ENCODE measurements at places on chromosomes 2 and 18. TPM values are rescaled to one million over a fixed set of nuclear protein-coding genes. Genes with fewer than 3 reads are reported as not detected.
A peak's percentile ranks its signal among the peaks of the same experiment; 100 is the strongest.

FBXO15 gene
- 0.36 TPM for total RNA-seq

DNA sequence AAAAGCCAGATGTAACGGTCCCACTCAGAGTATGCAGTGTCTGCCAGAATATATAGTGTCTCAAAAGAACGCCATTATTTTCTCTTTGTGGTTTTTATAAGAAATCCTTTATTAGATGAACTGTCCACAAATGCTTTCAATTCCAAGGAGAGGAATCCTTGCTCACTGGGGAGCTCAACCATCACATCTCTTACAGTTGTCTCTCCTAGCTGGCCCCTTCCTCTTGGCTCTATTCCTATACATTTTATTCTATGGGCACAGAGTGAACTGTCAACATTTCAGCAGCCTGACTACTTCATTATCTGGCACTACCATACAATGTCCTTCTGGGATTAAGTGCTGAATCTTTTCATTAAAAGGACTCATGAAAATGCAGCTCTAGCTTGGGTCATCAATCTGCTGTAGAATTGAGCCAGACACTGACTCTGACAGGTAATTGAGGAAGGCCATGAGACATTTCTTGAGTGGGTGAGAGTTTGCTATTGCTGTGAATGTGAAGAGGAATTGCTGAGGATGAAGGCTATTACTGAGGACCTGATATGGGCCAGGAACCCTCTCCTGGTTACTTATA is 96.5 kb upstream of the THOC1 start:
- no peak for DNase-seq

DUSP19 gene
- 2.4 TPM for total RNA-seq

SH2D6 gene
- total RNA-seq = not detected

GRCh38 chr2:29966266-29966665 is 44.9 kb upstream of the ALK start:
- no peak for DNase-seq

DNA sequence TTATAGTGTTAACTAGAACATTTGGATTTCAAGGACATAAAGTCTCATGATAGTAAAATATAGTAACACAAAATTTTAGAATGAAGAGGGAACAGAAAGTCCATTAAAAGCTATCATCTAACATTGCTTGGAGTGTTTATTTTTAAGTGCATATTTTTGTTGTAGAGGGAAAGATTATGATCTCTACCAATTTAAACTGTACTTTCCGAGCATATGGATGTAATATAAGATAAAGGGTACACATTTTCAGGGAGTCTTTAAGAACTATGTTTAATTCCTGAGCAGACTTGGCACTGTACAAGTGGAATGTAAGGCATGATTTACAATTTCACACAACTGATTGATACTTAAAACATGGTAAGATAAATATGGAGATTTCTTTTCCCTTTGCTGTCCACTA is 34.2 kb upstream of the ZNF804A start:
- DNase-seq = no peak

DNA sequence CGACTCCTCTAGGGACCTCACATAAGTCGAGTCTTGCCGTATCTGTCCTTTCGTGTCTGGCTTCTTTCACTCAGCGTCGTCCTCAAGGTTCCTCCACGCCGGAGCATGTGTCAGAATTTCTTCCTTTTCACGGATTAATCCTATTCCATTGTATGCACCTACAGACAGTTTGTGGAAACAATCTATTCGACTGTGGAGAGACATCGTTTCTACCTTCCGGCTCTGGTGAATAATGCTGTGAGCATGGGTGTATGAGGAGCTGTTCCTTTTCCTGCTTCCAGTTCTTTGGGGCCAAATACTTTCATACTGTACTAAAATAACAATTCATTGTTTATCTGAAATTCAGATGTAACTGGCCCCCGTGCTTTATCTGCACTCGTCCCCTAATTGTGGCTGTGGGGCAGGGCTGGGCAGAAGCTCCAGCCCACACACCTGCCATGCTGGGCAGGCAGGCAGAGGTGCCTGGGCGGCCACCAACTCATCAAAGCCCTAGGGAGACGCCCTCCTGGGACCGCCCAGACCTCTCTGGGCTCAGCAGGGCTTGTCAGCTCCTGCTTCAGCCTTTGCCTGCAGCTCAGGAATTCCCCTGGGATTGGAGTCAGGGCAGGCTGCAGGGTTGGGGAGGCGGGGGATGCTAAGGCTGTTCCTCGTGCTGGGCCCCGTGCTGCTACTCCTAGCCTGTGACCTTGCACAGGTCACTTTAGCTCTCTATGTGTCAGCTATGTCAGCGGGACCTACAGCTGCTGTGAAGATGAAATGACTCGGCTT is 14.5 kb downstream of the GPC1 start:
- peak; percentile 91 for DNase-seq

Measured in osteoblast (primary cell).